Non-pigmented ciliary epithelial cell (primary cell): ENCODE measurements at places on chromosomes 5 and 9.

GRCh38 chr9:38404314-38404713 is 11.8 kb downstream of the ALDH1B1 start:
- DNase-seq: no peak

DNA sequence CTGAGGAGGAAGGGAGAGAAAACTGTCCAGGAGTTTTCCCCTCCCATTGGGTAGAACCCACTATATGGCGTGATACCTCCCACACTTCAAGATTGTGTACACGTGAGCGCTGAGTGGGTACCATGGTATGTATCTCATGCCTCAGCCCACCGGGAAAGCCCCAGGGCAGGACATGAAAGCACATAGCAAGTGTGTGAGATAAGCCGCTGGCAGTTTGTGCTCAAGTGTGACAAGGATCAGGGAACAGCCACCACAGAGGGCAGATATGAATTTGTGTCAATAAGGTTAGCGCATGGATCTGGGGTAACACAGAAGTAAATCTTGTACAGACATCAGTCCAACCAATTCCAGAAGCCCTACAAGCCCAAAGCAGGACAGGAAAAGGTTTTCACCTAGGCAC is 42.6 kb upstream of the NAA35 start:
- DNase-seq: no peak

DNA sequence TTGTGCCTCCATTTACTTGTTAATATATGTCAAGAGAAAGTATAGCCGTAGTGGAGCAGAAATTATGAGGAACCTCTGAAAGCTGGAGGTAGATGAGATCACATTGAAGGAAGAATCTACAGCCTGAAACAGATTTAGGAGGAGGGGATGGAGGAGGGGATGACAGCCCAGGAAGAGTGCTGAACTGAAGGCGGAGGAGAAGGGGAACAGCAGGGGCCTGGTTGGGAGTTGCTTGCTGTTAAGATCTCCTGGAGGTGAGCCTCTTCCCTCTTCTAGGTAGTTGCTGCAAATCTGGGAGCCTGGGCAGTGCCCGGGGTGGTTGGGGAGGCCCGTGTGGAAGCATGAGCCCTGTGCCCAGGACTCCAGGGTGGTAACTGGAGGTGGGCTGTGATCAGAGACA is 111.8 kb upstream of the SEMA6A start:
- DNase-seq: no peak

DNA sequence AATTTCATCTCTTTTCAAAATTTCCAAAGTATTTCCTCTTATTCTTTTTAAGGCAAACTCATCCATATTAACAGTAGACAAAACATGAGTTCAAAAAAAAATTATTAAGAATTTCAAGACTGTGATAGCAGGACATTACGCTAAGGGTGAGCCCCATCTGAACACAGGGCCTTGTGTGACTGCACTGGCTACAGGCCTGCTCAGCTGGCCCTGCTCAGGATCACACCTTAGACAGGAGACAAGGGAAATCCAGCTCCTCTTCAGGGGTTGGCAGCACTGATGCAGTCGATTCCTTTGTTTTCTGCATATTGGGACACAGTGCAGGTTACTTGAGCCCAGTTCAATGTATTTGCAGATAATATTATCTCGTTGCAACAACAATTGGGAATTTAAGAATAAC is 444.7 kb downstream of the PLK2 start:
- DNase-seq: no peak

DNA sequence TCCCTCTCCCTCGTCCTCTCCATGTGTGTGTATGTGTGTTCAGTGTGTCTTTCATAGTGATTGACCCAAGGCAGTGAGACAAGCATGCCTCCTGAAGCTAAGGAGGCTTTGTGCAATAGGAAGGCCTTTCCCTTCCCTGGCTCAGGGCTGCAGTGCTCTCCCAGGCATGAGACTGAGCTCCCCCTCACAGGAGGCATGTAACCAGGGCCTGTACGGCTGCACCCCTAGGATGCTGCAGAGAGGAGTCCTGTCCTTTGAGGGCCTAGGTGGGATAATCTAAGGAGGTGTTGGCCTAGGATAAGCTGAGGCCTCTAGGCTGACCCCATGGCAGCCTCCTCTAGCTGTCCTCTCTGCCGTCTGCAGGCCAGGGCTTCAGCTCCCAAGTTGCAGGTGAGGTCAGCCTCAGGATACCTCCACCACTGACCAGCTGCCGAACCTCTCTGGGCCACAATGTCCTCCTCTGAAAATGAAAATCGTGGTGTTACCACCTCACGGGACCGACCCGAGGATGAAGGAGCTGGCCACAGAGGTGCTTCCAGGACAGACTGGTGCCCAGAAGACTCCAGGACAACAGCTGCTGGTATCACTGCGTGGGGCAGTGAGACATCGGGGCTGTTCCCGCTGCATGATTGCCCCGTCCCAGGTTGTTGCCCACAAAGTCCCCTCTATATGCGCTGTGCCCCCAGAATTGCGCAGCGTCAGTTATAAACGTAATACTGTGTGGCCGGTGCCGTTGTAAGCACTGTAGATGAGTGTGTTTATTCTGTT is 129.6 kb downstream of the BARX1 start:
- no peak for DNase-seq

GRCh38 chr5:169913479-169913878 is 66.8 kb downstream of the INSYN2B start:
- no peak for DNase-seq

GRCh38 chr5:163094492-163095180 is 342.8 kb upstream of the CCNG1 start:
- DNase-seq: no peak

GRCh38 chr9:128689293-128689774 is 312 bp downstream of the SET start:
- no peak for DNase-seq

DNA sequence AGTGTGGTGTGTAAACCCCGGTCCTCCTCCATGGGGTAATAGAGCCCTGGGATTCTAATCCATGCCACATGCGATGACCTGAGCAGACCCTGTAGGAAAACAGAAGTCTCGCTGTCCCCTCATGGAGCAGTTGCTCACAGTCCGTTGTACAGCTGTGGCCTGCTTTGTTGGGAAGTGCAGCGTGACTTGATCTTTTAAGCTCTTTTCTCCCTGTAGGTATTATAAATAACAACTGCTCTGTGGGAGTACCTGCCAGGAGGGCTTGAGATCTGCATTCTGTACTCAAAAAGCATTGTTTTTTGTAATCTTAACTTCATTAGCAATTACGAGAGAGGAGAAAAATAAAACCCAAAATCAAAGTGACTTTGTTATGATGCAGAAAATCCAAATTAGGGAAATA is 17.3 kb downstream of the MEGF10 start:
- no peak for DNase-seq

- DNase-seq: no peak
Observed at GRCh38 chr5:72301557-72301956, 18.5 kb downstream of the MRPS27 start.

DNA sequence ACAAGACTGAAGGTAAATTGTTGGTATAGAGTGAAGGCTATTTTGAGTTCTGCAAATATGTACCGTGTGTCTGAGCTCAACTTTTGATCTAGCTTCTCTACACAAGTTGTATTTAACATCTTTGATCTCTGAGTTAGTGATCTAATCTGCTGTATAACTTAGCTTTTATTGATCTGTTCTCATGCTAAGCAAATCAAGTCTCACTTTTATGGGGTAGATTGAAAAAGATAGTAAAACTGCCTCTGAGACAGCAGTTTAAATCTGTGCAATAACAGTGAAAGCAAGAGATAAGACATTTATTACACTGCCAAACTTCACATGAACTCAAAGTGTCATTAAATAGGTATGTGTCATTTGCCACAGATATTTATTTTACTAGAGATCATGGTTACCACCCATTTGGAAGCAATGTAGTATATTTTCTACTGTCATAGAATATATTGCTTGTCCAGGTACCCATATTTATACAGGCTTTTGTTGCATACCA is 477.3 kb downstream of the ISL1 start:
- no peak for DNase-seq

- DNase-seq: no peak
Observed at GRCh38 chr5:93599001-93599379, 16.0 kb downstream of the NR2F1 start.

DNA sequence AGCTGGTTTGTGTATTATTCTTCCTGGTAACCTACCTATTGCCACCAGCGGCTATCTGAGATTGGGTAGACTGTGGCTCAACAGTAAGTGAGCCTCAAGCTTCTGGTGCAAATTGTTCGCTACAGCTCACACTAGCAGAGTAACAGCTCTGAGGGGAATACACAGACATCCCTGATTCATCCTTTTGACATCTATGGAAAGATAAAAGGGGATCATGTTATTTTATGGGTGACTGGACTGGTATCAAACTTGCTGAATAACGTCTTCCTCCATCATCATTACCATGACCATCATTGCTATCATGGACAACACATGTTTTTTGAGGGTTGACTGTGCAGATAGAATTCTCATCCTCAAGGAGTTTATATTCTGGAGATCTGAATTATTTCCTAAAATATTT is 129.6 kb downstream of the PIK3R1 start:
- DNase-seq: no peak

GRCh38 chr5:111478266-111478665 is 34.1 kb downstream of the STARD4 start:
- DNase-seq: no peak
